ENCODE measurements at places on chromosomes 6 and 20.
A peak's percentile ranks its signal among the peaks of the same experiment; 100 is the strongest.

- DNase-seq, result no peak
Measured at GRCh38 chr6:21402368-21402767, 191.2 kb upstream of the SOX4 start.

DNA sequence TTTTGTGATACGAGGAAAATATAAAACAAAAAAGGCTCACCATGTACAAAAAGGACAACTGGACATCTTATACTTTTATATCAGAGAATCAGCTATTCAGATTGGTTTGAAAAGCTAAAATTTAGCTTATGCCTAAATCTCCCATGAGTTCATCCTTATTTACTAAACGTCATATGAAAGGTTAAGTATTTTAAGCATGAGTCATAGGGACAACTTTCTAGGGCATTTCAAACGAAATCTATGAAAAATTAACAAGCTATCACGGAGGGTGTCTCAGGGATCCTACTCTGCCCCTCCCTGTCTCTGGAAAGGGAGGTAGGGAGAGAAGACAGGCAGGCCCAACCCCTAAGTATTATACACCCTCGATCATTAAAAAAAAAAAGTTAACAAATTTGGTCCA lies 124.1 kb upstream of the LOC128125822 start:
- no peak for DNase-seq

GRCh38 chr6:142088858-142089216 lies 43.9 kb upstream of the GJE1 start:
- DNase-seq, result no peak

- DNase-seq, result no peak
Measured at GRCh38 chr6:27129917-27130316, 117.6 kb upstream of the PRSS16 start.

DNA sequence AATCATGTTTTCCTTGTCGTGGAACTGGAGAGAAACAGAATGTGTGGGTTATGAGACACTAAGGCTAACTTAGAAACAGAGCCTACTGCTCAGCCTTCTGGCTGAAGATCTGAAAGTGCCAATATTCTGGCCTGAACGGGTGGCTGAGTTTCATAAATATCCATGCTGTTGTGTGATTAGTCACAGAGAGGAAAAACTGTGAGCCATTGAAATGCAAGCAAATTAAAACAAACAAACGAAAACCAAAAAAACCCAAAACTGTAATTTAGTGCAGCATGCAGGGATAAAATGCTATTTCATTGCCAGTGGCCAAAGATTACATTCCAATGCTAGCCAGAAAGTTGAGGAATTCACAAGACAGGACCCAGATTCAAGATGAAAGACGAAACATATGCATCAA lies 315.1 kb downstream of the UBE3D start:
- no peak for DNase-seq

DNA sequence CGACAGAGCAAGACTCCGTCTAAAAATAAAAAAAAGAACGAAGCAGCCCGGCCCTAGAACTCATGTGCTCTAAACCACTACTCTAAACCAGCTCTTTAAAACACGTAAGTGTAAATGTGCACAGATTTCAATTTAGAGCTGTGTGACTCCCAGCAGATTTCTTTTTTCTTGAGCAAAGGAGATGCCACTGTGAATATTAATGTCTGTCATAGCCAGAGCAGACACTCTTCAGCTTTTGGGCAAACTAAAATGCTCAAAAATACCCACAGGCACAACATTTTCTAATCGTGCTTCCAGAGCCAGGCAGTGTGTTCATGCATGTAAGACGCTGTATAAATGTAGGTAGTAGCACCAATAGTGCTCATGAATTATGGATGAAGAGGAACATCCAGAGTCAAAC lies 218.9 kb upstream of the PLCB4 start:
- DNase-seq, result no peak

DNA sequence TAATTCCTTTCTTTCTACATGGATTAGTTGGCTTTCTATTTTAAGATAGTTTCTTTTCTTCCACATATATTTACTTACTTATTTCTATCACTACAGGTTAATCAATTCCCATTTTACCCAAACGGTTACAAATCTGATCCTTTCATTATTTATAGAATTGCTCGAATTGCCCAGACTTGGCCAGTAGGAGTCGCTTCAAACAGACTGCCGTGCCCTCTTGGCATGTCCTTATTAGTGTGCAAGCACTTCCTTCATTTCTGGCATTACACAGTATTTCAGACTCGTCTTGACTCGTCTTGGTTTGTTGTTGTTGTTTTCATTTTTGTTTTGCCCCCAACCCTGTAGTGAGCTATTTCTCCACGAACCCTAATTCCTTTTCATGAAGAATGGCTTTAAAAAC lies 74.6 kb downstream of the SAMD3 start:
- peak; percentile 33 for DNase-seq

DNA sequence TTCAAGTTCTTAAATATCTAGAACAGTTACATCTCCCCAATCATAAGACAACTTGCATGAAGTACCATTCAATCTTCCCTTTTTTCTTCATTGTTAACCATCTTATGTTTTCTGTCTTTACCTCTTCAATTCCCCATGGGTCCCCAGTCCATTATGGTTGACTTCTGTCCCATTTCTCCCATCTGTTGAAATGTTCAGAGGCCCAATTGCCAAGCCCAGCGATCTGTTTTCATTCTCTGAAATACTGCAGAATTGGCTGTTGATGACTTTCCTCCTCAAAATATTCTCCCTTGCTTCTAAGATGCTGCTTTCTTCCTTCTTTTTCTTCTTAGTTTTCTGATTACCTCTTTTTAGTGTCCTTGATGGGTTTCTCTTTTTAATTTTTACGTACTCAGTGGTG lies 26.0 kb downstream of the DSTN start:
- DNase-seq, result no peak

DNA sequence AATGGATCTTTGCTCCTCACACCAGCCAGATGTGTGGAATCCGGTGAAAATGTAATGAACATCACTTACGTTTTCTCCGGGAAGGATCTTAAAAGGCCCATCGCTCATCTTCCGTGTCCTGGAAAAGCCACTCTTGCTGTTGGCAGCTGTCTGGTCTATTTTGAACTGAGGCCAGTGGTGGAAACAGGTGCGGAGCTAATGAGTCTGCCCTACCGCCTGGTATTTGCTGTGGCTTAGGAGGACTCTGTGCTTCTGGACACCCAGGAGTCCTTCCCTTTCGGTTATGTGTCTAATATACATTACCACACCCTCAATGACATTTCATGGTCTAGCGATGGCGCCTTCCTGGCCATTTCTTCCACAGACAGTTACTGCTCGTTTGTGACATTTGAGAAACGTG lies 264.2 kb upstream of the PREP start:
- no peak for DNase-seq
